ENCODE measurements at places on chromosomes 7 and 10. TPM values are rescaled to one million over a fixed set of nuclear protein-coding genes. Genes with fewer than 3 reads are reported as not detected.

Gene ITGB8
- 1.1 TPM for total RNA-seq

Gene CEP55
- 53.3 TPM for total RNA-seq

Gene GNG11
- total RNA-seq = 32.1 TPM

Gene SFRP5
- 2.7 TPM for total RNA-seq

Gene CALHM1
- not detected for total RNA-seq

Gene ZNF485
- total RNA-seq = 1.6 TPM

Gene TAS2R4
- 0.12 TPM for total RNA-seq

Gene VDAC2
- 326 TPM for total RNA-seq

Gene TCF7L2
- 17.8 TPM for total RNA-seq

Gene TAF5
- 2.7 TPM for total RNA-seq

Gene FGL2
- total RNA-seq = not detected
